ENCODE measurements at places on chromosomes 1 and 21.

- DNase-seq: peak; percentile 74
Measured at GRCh38 chr1:48687282-48688045, 89.2 kb downstream of the BEND5 start.

DNA sequence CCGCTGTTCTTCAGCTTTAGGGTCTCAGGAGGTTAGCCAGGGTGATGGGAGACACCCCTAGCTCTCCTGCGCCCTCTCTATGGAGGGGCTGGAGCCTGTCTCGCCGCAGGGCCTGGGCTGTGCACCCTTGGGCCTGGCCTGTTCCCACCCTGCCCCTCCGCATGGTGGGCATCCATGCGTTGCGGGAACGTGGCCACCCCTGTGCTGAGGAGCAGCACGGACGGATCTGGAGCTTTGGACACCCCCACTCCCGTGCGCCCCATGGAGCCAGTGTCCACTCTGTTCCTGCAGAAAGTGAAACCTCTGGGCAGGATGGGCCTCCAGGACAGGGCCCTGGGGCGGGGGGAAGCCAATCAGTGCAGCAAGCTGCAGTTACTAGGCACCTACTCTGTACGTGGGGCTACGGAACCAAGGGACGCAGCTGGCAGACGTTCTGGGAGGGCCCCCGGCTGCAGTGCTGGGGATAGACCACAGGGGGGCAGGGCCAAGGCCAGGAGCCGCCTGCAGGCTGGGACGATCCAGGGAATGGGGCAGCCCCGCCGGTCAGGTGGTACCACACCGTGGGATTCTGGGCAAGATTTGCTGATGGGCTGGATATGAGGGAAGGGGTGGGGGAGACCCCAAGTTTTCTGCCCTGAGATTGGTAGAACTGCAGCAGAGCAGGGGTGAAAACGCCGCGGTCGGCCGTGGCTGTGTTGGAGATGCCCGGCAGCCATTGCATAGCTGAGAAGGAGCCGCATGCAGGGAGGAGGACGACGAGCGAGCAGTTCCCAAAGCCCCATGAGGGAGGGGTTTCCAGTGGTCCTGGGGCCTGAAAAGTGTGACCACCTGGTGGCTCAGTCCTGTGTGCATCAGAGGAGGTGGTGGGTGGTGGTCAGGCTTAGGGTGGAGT is 43.3 kb downstream of the TP73 start:
- peak; percentile 47 for DNase-seq

- DNase-seq: no peak
Measured at GRCh38 chr1:70627910-70628309, 216.8 kb downstream of the CTH start.

DNA sequence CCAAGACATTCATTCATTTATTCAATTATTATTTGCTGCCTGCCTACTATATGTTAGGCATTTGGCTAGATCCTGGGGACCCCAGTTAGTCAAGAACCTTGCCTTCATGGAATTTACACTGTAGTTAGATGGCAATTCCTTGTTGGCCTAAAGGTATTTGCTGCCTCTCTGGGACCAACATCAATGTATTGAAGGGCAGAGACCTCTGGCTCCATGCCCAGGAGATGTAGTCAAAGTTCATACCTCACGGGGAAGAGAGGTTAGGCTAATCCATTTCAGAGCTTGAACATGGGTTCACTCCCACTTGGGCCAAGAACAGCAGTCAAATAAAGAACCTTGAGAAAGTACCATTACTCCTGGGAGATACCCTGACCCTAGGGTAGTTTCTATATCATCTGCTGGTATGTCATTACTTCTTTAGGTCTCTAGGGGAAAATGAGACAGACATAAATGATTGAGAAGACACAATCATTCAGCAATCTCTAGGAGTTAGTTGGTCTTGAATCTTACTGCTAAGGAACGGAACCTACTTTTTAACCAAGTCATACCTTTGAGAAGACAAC is 32.0 kb downstream of the SORT1 start:
- DNase-seq: no peak

GRCh38 chr1:56057466-56058405 is 521.6 kb downstream of the PLPP3 start:
- DNase-seq: no peak

GRCh38 chr1:103447471-103447870 is 78.0 kb upstream of the RNPC3 start:
- no peak for DNase-seq

GRCh38 chr1:186009039-186009737 is 275.0 kb downstream of the HMCN1 start:
- no peak for DNase-seq

- no peak for DNase-seq
Measured at GRCh38 chr21:43317254-43317748, 109.6 kb downstream of the SIK1 start.

GRCh38 chr1:236348071-236348470 is 46.0 kb upstream of the EDARADD start:
- DNase-seq: no peak

DNA sequence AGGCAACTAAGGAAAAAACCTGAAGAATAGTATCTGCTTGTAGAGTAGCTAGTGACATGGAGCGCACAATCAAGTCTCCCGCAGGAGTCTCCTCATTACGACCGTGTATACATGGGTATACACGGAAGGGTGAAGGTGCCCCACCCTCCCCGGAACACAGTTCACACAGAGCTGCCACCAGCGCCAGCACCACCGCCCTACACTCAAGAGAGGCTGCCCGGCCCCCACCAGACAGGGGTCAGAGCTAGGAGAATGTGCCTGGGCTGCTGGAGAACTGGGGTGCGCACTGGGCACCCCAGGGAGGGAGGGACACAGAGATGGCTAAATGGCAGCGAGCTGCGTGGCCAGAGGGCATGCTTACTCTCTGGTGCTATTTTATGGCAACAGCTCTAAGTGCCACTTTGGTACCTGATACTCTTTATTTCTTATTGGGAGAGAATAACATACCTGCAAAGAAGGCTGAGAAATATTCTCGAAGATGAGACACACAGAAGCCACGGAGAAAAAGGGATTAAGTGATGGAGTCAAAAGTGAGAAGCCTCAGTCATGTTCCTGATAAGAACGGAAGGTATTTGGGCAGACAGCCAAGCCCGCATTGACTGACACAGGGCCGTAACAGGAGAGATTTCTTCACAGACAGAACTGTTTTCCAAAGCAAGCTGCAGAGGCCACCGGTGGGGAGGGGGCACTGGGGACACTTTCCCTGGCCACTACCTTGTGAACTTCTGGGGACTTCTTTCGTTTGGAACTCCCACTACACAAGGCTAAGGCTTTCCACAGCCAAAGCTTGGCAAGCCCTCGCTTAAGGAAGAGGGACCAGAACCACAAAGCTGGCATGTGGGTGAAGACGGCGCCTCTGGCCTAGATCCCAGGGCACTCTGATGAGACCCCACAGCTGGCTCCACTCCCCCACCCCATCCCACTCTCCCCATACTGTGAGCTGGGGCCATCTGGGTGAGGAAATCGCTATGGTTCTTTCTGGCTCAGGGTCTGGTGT is 108.0 kb downstream of the PGBD5 start:
- peak; percentile 27 for DNase-seq
